ENCODE measurements at places on chromosomes 7 and 10.
A peak's percentile ranks its signal among the peaks of the same experiment; 100 is the strongest.

GRCh38 chr10:16809074-16809718 lies 8.0 kb downstream of the RSU1 start:
- peak; percentile 55 for DNase-seq

DNA sequence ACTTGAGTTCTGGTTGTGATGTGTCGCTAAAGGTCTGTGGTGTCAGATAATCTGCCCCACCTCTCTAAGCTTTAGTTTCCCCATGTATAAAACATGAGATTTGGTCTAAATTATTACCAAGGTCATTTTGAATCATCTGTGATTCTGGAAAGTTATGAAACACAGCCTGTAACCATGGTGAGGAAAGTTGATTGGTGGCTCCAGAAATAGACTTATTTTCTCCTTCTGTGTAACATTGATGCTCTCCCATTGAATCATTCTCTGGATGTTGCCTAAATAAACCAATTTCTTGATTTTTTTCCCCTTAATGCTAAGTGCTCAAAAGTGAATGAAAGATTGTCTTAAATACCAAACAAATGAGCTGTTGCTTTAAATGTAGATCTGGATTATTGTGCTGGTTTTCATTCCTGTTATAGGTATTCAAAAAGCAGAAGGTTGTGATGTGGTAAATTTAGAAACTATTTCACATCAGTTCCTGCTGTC lies 30.0 kb upstream of the PCGF5 start:
- no peak for DNase-seq

DNA sequence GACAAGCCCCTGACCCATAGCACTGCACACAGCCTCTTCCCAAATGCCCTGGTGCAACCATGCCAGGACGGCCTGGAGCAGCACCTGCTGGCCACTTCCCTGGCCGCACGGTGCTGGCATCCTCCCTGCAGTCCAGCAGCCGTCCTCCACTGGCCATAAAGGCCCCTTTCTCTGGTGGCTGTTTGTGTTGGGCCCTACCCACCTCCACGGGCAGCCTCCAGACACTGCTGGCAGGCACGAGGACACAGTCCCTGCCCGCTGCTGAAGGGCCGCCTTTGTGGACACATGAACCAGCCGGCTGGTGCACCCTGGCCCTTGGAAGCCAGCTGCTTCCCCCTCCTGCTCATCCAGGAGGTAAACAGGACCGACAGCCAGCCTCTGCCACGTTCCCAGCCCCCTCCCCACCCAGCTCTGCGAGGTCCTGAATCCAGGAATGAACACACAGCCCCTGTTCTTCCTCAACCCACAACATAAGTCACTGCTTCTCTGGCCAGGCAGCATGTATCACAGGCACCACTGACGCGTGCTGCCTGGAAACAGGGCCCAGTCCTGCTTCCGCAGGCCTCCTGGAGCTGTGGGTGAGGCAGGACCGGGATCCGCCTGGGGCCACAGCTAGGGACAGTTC lies 43.8 kb downstream of the SPOCK2 start:
- peak; percentile 94 for DNase-seq

- peak; percentile 81 for DNase-seq
Observed at GRCh38 chr7:143960813-143961610, 6.4 kb downstream of the OR2F1 start.

- DNase-seq, result no peak
Observed at GRCh38 chr10:103951942-103952341, 15.0 kb upstream of the SLK start.

GRCh38 chr10:114697061-114697598 lies 39.1 kb upstream of the ABLIM1 start:
- DNase-seq, result peak; percentile 73
